ENCODE measurements at places on chromosomes 3 and 15.
A peak's percentile ranks its signal among the peaks of the same experiment; 100 is the strongest.

DNA sequence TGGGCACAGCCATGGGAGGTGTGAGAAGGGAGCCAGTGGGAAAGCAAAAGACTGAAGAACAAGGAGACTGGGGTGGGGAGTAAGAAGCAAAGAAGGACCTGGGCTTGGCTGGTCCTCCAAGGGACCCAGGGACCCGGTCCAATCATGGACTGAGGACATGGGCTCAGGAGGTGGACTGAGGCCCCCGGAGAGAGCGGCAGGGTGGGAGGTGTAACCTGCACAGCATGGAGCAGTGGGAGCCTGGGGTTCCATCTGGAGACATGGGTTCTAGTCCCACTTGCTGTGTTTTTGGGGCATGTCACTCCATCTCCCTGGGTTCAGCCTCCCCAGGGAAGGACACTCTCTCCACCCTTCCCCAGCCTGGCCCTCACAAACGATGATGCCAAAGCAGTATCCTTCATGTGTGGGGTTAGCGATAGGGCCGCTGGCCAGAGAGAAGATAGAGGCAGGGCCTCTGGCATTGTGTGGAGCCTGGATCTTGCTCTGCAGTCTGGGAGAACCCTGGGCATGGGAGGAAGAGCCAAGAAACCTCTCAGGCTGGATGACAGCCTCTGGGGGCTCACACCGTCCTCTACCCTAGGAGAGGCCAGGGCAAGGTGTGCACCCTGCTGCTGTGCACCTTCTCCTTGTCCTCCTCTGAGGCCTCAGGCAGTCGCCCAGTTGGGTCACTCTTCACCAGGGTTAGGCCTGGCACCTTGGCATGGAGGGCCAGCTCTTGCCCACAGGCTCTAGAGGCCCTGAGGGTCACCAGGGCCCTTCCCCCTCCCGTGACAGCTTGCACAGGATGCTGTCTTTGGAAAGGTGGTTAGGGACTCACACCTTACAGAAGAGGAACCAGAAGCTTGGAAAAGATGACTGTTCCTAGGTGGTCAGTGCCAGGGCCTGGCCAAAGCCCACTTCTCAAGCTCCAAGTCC is 26.0 kb downstream of the FBXW12 start:
- no peak for DNase-seq

DNA sequence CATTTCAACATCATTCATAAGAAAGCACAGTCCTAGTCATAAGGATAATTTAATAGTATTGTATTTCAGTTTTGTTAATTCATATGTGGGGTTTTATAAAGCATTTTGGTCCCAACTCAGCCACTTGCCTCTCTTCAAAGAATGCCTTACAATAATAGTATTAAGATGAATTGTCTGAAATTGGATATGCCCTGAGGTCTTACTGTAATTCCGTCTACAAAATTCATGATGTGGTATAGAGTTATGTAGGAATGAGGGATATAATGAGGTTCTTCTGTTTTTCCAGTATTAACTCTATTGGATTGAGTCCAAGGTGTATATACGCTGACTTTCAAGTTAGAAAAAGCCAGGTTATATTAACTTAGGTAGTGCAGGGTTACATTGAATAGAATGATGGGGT is 177.0 kb downstream of the GOLIM4 start:
- no peak for DNase-seq

GRCh38 chr3:175065497-175065896 is 206.4 kb downstream of the NAALADL2 start:
- no peak for DNase-seq

DNA sequence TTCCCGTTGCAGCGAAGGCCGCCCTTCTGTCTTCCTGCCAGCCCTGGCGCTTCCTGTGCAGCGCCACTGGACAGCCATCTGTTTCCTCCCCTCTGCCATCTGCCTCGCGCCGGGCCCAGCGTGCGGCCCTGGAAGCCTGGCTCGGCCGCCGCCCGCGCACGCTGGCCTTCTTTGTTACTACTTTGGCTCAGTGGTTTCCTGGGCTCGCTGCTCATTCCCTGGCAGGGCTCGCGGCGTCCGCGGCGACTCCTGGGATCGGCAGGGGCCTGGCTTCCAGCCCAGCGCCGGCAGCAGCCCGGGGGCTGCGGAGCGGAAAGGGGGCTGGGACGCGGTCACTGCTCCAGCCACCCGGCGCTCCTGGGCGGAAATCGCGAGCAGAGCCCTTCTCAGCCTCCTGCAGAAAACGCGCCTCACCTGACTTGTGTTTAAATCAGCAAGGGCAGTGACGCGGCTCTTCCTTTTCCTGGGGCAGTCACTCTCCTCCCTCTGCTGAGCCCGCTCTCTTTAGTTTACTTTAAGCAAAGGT is 10.0 kb downstream of the CMTM7 start:
- no peak for DNase-seq

GRCh38 chr3:49465270-49466034 is 4.6 kb upstream of the DAG1 start:
- no peak for DNase-seq

DNA sequence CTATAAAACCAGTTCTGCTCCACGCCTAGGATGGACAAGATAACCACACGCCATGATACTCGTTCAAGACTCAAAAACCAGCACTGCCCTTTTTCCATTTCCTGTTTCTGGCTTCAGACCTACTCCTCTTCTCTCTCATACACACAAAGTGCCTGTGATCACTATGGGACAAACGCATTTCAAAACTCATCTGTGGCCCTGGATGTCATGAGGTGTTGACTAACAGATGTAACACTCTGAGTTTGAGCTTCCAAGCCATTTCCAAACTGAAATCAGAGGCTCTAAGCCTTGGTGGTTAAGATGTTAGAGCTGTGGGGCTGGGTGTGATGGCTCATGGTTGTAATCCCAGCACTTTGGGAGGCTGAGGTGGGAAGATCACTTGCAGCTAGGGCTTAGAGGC is 55.7 kb upstream of the LMOD3 start:
- DNase-seq, result no peak

DNA sequence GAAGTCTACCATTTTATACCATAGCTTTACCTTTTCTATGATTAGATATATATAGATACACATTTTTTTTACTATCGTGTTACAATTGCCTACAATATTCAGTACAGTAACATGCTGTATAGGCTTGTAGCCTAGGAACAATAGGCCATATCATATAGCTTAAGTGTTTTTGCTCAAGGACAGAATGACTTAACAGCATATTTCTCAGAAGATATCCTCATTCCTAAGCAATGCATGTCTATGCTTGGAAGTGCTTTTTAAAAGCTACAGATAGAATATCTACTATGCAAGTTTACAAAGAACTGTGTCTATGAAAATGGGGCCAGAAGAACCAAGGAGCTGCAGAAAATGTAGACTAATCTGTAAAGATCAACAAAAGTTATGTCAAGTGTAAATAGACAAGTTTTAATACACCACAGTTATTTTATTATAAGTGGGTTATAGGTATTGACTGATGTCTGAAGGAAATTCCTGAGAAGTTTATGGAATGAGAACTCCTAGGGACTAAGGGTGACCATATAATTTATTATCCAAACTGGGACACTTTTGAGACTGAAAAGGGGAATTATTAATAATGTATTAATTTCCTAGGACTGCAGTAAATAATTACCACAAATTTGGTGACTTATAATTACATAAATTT is 138.7 kb upstream of the TGFBR2 start:
- DNase-seq, result no peak

DNA sequence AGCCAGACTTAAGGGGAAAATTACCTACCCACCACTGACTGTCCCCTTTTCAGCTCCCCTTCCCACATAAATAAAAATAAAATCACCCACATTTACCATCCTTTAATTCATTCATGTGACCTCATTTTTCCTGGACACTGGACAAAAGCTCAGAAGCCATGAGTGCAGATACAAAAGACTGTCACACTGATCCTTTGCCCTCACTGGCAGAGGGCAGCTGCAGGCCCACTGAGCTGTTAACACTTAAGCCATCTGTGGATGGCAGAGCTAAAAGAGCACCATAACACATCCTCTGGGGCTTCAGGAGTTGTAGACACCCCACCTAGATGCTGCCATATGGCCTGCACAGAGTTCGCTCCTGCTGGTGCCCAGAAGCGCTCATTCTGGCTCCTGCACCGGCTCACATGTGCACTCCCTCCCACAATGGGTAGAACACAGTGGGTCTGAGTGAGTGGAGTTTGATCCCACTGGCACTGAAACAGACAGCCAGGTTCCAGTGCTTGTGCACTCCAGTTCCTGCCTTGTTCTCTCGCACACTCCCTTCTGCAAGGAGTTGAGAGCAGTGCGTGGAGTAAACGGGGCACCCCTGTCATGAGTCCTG is 38.8 kb downstream of the EDC3 start:
- no peak for DNase-seq

DNA sequence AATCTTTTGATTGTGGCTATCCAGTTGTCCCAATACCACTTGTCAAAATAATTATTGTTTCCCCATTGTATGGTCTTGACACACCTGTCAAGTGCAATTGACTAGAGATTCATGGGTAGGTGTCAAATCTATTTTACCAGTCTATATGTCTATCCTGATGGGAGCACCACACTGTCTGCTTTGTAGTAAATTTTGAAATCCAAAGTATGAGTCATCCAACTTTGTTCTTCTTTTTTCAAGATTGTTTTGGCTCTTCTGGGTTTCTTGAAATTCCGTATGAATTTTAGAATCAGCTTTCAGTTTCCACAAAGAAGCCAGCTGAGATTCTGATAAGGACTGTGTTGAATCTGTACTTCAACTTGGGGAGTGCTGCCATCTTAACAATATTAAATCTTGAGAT is 71.9 kb downstream of the CSNK1G1 start:
- peak; percentile 33 for DNase-seq

DNA sequence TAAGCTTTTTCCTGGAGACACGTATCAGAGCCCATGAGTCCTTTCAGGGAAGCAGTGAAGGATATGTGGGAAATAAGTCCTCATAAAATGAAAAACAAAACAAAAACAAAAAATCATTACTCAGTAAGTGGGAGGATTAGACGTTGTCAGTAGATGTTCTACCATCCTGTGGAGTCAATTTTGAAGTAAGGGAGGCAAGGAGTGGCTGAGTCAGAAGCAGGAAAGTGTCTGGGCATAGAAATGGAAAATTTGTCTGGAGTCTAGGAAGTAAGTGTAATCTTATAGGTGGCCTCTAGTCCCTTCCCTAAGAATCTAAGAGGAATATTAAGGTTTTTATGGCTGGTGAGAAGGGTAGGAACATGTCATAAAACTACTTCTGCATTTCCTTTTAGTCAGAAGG is 339.8 kb upstream of the SEMA6D start:
- DNase-seq, result no peak

DNA sequence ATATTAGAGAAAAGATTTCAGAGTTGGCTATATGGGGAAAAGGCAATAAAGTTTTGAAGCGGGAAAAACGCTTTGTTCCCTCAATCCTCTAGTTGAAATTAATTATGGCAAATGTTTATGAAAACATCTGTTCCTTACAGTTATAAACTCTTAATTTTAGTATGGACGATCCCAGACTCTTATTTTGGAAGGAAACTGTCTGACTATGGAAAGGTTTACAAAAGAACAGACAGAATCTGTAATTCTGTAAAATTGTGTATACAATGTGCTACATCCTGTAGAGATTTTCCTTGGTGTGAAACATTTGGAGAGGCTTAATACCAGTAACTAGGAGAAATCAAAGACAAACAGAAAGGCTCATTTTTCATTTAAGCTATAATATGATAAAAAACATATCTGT is 311.8 kb downstream of the TBC1D5 start:
- no peak for DNase-seq

DNA sequence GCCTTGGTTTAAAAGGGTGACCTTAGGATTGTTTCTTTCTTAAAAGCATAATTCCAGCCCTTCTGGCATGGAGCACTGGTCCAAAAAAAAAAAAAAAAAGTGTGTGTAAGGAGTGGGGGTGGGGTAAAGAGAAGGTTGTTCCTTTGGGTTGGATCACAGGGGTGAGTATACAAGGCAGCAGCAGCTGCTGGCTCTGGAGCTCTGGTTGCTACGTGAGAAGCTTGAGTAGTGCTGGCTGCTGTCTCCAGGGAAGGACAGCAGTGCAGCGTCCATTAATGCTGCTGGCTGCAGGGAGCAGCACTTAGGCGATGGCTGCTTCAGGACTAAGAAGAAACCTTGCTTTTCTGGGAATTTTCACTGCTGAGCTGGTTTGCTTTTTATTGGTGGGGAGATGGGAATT is 2.3 kb downstream of the SETD5 start:
- peak; percentile 94 for DNase-seq

DNA sequence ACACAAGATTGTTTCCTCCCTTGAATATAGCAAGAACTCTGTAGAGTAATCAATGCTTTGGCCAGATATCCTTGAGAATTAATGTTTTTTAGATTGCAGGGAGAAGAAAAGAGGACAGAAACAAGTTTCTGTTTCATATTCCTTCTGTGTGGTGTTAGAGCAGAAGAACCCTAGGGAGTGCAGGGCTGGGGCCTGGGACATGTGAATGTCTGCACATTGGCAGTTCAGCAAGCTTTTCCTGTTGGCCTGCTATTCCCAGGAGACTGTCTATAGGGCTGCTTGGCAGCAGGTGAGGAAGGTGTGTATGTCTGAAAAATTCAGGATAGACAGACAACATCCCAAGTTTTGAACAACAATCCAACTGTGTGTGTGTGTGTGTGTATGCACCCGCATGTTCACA is 13.6 kb upstream of the CNBP start:
- DNase-seq, result no peak

- DNase-seq, result no peak
Measured at GRCh38 chr3:172106989-172107388, 67.6 kb downstream of the FNDC3B start.
